ENCODE measurements at places on chromosomes 6 and 20.

DNA sequence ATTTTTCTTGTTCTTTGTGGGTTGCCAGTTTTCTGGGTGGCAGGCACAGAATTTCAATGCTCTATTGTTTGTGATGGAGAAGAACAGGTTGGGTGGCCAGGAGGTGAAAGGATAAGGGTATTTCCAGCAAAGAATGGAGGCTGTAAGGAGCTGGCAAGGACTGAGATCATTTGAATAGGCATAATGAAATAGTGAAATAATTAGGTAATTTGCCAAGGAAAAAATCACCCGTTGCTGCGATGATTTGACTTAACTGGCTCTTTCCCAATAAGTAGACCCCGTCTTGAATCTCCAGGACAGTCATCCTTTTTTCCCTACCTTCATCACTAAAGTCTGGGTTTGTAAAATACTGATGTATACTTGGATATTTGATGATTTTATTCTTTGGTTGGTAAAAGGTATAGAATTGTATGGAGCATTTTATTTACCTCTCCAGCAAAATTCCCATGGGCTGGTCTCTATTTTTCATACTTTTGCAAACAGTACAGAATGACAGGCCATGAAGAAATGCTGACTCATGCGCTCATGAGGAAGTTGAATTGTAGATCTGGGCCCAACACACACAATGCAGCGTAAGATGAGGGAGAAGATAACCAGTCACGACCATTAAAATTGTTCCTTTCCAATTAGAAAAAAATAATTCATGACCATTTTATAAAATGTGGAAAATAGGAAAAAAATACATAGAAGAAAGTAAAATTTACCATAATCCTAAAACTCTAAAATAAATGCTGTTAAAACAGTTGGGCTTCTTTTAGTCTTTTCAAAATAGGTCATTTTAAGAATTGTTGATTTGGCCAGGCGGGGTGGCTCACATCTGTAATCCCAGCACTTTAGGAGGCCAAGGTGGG, 2.4 kb upstream of the GCNT2 start:
- DNase-seq: no peak

DNA sequence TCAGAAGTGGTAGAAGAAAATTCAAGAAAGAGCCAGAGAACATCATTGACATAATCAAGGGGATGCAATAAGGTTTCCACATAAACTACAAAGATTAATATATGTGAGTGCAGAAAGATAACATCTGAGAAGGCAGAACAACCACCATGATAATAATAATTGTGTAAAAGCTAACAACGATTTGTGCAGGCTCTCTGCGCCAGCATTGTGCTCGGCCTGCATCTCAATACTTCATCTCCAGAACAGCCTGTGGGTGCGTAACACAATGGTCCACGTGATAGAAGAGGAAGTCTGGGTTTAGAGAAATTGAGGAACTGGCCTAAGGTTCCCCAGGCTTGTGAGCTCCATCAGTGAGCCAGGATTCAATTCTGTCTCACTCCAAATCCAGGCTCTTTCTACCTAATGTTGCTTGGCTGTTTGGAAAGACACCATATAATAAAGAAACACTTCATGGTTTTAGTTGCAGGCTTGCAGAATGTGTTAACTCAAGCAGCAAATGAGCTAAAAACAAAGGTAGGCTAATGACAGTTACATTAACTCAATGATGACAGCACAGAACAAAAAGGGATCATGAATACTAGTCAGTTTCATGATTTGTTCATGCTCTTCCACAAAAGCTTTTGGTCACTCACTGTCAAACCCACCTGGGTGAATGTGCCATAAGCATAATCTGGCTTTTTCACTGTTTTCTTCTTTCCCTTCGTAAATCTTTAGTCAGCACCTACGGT, 71.2 kb downstream of the LY86 start:
- no peak for DNase-seq

DNA sequence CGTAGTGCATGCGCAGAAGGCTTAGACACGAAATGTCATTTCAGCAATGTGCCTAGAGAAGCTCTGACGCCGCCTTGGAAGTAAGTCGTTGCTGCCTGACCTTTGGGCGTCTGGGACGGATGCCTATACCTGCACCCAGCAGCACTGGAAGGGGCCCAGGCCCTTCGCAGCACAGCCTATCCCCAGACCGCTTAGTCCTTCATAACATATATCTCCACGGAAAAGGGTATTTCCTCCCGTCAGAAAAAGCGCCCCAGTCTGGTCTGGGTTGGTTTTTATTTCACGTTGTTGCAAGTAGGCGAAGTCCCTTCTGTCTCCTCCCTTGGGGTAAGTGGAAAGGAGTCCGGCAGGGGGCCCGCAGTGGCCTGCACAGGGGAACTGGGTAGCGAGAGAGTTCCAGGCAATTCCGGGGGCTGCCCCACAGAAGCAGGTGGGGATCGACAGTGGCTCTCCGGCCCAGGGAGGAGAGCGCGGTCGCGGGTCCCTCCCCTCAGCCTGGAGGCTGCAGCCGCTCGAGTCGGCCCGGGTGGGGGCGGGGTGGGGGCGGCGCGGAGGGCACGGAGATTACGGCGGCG, 559 bp upstream of the EYA4 start:
- DNase-seq: no peak

DNA sequence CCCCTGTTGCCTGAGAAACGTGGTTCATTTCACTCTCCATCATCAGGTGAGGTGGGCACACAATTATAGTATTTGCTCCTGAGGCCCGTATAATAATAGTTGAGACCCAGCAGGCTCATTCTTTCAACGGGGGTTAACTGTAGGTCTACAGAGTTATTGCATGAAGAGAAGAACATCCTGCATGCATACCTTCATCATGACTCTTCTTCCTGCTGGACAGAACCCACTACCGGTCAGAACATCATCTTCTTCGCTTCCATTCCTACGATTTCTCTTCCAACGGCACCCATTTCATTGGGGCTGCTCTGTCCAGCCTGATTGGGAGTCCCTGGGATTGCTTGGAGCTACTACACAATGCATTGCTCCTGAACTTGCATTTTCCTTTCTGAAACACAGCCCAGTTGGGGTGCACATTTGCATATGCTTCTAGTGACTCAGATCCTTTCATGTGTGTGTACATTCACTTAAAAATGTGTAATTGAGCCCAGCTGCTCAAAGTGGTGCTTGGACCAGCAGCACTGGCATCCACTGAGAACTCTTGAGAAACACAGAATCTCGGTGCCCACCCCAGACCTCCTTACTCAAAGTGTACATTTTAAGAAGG, 57.4 kb downstream of the SLC24A3 start:
- DNase-seq: no peak

- DNase-seq: no peak
Measured at GRCh38 chr6:109820706-109821350, 129.7 kb downstream of the FIG4 start.

DNA sequence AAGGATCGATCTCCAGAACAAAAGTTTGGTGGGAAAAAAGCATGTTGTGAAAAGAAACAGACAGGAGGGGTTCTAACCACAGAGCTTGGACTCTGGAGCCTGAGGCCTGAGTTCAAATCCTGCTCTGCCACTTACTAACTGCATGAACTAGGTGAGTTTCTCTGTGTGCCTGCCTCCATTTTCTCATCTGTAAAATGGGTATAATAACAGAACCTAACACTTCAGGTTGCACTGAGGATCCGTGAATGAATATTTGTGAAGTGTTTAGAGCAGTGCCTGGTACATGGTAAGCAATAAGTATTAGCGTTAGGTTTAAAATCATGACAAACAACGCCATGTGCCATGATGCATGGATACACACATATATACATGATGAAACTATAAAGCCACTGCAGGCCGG, 36.6 kb downstream of the TTLL9 start:
- no peak for DNase-seq

DNA sequence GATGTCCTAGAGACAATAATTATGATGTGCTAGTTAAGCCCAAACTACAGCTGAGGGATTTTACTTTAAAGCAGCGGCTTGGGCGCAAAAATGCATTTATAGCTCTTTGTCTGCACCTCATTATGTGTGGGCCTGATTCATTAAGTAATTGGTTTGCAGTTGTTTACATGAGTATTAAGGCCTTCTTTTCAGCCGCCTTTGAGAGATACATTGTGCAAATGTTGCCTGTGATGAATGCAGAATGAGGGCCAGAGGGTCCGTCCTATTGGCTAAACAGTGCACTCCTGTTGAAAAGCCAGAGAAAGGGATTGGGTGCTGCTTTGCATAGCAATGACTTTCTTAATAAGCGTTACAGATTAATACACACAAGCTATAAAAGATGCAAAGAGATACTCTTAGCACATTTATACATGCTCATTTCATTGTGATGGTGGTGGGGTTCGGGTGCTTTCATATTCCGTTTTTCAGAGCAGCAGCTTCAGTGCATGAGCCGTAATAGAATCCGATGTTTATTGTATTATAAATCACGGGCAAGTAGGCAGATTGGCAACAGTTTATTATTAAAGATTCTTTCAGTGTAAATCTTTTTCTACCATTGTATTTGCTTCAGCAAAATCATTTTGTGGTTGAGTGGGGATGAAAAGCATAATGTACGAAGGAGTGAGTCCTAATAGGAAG, 68.2 kb upstream of the XRN2 start:
- peak; percentile 22 for DNase-seq

DNA sequence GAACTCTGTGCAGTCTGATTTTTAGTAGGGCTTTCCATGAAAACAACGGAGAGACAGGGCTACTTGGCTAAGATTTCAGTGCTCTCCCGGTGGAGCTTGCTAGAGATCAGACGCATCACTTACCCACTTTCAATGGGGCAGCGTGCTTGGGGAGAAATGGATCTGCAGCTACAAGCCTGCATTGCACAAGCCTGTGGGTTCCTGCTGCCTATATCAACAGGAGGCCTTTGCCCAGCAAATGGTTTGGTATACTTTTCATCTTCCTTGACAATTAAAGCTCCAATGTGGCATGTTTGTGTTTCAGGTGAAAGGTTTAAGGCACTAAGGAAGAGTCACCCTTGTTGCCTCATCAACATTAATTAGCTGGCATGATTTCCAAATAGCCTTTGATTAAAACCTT, 136.0 kb upstream of the FOXQ1 start:
- DNase-seq: no peak

DNA sequence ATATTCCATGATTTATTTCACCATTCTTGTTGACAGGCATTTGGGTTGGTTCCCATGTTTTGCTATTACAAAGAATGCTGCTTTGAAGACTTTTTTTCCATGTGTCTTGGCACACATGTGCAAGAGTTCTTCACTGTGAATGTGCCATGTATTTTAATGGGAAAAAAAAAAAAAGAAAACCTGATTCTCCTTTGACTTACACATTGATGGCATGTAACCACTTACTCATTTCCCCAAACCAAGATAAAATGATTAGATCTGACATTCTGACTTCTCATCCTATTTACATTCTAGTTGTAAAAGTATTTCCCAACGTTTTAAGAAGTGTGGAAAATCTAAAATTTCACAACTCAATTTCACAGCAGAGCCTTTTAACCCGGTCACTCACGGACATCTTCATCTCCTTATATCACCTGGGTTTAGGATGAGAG, 4.4 kb downstream of the CAP2 start:
- DNase-seq: no peak

GRCh38 chr6:129691043-129691640, 18.8 kb downstream of the ARHGAP18 start:
- DNase-seq: no peak

DNA sequence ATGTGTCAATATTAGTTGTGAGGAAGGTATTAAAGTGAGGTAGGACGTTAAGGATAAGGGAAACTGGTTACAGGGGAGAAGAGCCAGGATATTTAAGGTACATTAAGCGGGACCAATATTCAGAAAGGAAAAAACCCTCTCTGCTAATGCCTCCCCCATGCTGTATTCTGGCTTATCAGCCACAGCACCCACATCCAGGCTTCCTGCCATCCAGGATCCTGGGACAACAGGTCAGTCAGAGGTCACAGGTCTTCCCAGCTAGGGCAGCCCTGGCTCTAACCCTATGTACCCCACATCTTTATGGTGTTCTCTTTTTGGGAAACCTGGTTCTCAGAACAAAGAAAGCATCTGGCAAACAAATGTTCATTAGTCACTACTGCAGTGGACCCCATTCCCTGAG, 5.3 kb downstream of the DDRGK1 start:
- no peak for DNase-seq

GRCh38 chr6:101935732-101936131, 542.2 kb downstream of the GRIK2 start:
- no peak for DNase-seq

DNA sequence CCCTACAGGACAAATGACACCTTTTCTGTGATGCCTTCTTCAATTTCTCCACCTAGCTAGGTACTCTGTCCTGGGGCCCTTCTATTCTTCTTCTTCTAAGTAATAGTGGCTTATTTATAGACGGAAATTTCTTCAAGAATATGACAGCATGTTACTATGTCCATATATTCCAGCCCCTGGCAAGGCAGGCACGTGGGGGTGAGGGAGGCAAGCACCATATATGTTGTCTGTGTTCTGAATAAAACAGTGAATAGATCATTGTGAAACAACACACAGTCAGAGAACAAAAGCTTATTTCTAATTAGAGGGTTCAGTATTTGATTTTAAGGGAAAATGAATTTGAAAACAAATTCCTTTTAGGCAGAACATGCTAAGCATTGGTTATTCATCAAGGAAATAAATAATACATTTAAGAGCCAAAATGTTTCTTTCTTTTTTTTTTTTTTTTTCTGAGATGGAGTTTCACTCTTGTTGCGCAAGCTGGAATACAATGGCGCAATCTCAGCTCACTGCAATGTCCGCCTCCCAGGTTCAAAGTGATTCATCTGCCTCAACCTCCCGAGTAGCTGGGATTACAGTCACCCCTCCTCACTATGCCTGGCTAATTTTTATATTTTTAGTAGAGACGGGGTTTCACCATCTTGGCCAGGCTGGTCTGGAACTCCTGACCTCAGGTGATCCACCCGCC, 6.2 kb downstream of the HEBP2 start:
- DNase-seq: no peak

- DNase-seq: no peak
Measured at GRCh38 chr20:62344092-62344491, 23.0 kb downstream of the LAMA5 start.

- no peak for DNase-seq
Measured at GRCh38 chr6:80454197-80454596, 347.7 kb downstream of the BCKDHB start.

- DNase-seq: no peak
Measured at GRCh38 chr6:44653761-44654218, 266.3 kb downstream of the CDC5L start.

- DNase-seq: no peak
Measured at GRCh38 chr6:143400258-143401067, 50.0 kb downstream of the ADAT2 start.

DNA sequence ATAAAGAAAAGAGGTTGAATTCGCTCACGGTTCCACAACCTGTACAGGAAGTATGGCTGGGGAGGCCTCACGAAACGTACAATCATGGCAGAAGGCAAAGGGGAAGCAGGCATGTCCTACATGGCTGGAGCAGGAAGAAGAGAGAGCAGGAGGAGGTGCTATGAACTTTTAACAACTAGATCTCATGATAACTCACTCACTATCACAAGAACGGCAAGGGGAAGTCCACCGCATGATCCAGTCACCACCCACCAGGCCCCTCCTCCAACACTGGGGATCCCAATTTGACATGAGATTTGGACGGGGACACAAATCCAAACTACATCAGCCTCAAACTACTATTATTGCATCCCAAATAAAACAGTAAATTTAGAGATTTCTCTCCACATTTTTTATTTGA, 53.6 kb upstream of the CST7 start:
- DNase-seq: no peak
